MG63 (cell line): ENCODE measurements at places on chromosomes 16 and 17.

DNA sequence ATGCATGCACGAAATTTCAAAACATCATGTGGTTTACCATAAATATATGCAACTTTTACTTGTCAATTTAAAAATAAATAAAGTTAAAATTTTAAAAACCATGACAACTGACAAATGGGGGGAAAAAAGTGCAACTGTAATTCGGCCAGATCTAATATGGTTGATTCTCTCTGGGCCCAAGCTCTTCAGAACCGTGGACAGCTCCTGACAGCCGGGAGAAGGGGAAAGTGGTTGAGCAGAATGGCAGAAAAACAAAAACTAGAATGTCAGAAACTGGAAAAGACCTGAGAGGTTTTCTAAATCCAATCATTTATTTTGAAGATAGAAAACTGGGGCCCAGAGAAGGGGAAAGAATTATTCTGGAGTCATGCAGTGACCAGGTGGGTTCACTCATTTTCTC is 126.6 kb downstream of the TMEM132E start:
- DNase-seq, result no peak

- no peak for DNase-seq
Observed at GRCh38 chr17:2487306-2487705, 24.4 kb downstream of the METTL16 start.

- no peak for DNase-seq
Observed at GRCh38 chr17:57350266-57350665, 93.9 kb downstream of the MSI2 start.

DNA sequence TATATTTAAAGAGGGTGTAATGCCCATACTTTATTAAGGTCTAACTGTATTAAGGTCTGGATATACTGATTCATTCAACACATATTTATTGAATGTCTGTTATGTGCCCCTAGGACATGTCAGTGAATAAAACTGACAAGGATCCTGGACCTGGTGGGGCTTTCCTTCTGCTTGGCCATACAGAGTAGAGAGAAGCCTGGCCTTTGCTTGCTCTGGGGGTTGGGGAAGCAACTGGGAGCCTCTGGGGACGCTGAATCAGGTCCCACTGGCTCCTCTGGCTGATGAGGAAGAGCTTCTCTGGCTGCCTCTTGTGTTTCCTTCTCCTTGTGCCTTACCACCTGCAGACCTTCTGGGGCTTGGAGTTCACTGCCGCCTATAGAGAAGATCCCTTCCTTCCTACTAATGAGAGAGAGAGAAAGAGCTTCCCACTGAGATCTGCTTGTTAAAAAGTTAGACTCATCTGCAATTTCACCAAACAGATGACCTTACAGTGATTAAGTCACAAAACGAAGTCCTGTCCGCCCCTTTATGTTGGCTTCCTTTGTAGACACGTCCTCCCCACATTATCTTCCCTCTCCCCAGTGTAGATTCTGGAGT is 49.7 kb downstream of the MSI2 start:
- no peak for DNase-seq

- DNase-seq, result no peak
Observed at GRCh38 chr17:7888184-7888920, at the start of gene CHD3. TSS of gene CHD3 (plus strand) at chr17:7888789. CDS start at chr17:7889001, 212 bp downstream.

DNA sequence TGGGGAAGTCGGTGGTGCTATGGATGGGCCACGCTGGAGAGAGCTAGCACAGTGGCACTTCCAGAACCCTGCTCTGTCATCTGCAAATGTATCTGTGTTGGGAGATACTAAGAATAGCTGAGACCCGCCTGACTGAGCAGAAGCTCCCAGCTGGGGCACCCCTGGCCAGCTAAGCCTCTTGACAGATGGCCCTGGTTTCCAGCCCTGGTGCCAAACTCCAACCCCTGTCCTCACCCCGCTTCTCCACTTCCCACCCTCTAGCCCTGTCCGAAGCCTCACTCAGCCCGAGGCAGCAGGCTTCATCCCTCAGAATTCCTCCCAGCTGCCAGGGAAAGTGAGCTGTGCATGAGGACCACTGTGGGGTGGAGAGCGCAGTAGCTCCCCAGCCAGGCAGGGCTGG is 124.4 kb downstream of the CCDC144A start:
- DNase-seq, result no peak

GRCh38 chr16:86092586-86093480 is 193.9 kb downstream of the IRF8 start:
- DNase-seq, result no peak

DNA sequence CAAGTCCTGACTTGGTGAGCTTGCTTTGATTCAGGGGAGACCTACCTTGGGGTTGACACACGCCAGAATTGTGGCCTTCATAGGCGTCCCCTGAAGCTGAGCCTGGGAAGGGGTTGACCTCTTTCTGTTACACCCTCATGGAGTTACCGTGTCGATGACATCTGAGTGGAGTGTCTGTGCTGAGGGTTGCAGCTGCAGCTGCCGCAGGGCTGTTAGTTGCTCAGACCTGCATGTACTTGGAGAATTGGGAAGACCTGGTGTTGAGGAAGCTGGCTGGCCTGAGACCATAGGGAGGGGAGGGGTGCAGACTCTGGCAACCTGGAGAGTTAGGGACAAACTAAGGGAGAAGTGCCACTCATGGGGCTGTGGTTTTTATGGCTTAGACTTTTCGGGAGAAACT is 9.6 kb downstream of the GSE1 start:
- no peak for DNase-seq

DNA sequence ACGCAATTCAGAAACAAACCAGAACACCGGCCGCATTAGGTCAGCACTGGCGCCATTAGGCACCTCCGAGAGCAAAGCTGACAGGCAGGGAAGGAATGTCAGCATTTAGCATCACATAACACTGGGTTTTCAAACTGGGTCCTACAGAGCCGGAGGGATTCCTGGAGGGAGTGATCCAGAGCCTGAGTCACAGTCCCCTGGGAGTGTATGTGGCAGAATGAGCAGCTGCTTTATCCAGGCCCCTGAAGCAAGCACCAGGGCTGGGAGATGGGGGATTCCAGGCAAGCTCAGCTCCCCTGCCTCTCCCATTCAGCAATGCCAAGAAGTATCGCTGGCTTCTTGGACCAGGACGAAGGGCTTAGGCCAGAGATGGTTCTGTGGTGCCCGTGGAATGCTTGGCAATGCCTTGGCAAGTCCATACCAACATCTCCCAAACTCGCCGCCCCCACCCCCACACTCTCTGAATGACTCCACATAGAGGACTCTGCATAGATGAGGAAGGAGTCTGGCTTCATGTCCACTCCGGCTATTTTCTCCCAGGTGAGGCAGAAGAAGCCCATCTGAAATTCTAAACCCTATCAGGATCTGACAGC is 20.4 kb downstream of the GAS7 start:
- DNase-seq, result peak; percentile 87

DNA sequence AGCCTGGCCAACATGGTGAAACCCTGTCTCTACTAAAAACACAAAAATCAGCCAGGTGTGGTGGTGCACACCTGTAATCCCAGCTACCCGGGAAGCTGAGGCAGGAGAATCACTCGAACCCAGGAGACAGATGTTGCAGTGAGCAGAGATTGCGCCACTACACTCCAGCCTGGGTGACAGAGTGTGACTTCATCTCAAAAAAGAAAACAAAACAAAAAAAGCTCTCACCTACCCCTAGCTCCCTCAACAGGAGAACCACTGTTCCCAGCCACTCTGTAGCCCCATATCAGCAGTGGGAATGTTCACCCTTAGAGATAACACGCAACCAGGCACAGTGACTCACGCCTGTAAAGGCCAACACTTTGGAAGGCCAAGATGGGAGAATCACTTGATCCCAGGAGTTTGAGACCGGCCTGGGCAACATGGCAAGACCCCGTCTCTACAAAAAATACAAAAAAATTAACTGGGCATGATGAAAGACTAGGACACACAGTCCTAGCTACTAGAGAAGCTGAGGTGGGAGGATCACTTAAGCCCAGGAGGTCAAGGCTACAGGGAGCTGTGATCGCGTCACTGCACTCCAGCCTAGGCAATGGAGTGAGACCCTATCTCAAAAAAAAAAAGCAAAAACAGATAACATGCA is 5.4 kb downstream of the TMC8 start:
- DNase-seq, result no peak

- DNase-seq, result no peak
Observed at GRCh38 chr16:68065716-68066305, 19.4 kb upstream of the NFATC3 start.

GRCh38 chr16:50306287-50306686 is 39.9 kb downstream of the ADCY7 start:
- no peak for DNase-seq

- no peak for DNase-seq
Observed at GRCh38 chr17:488993-489757, 136.6 kb upstream of the RPH3AL start.

GRCh38 chr16:51343411-51343810 is 192.3 kb upstream of the SALL1 start:
- DNase-seq, result peak; percentile 23

- no peak for DNase-seq
Observed at GRCh38 chr17:47937941-47938340, 3.4 kb upstream of the PNPO start.

GRCh38 chr17:2952174-2952845 is 111.1 kb downstream of the OR1D5 start:
- no peak for DNase-seq

DNA sequence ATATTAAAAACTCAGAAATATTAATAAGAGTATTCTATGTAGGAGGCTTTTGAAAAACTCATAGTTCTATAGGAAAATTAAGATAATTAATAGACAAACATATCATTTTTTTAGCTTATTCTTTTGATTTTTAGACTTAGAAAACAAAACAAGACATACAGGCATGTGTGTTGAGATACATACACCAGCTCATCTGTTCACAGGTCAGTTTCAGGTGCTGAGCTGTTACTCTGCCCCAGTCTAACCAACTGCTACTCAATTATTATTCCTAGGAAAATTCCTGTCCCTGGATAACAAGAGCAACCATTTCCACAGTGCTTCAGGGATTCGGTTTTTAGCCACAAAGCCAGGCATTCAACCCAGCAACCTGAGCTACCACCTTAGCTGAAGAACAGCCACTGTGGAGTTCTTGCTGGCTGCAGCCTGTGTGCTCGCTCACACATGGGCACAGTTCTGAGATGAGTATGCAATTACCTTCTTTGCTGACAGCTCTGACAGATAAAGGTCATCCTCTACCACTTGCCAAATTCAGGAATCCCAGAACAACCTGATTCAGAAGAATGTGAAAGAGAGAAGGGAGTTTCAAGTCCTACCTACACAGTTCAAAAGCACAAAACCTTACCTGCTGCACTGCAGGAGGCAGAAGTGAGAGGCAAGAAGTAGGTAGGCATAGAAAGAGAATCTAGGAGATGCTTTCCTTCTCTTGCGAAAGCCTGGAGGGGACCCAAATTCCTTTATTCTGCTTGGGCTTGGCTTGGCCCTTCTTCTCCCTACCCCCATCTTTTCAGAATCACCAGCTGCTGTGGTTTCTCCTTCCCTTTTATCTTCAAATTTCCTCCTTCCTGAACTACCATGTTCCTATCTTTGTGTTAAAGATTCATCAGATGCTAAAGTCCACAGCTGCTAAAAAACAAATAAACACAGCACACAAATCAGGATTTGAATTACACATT is 62.7 kb downstream of the TEX2 start:
- DNase-seq, result no peak

DNA sequence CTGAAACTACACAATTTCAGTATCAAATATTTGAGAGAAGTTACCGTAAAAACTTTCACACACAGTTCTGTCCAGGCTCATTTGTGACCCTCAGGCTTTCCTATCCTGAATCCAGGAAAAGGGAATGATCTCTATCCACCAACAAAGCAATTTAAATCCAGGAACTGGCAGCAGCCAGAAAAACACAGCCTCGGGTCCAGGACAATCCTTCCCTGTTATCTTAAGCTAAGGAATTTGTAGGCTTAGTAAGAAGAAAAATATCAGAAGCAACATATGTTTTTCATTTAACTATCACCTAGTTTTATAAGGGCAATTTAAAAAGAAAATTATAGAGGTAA is 47.1 kb downstream of the TEX2 start:
- DNase-seq, result no peak

DNA sequence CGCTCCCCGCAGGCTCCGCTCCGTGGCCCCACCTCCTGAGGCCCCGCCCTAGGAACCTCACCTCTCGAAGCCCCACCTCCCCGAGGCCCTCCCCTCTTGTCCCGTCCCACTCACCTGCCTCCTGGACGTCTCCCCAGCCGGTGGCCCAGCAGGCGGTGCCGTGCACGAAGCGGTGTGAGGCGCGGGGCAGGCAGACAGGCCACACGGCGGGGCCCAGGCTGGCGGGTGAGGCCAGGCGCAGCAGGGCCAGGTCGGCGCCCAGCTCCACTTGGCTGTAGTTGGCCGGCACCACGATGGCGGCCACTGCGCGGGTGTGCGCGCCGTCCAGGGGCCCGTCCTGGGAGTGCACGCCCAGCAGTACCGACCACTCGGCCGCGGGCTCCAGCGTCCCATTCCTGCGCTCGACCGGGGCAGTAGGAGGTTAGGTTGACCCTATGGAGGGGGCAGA is 1.6 kb downstream of the PRSS36 start:
- DNase-seq, result no peak
